Stimulated activated CD4-positive, alpha-beta T cell treated with anti-CD3 and anti-CD28 coated beads, TNF-alpha, amount 100 ng/mL, for 24 hours (primary cell): ENCODE measurements at places on chromosomes 13 and 19.

DNA sequence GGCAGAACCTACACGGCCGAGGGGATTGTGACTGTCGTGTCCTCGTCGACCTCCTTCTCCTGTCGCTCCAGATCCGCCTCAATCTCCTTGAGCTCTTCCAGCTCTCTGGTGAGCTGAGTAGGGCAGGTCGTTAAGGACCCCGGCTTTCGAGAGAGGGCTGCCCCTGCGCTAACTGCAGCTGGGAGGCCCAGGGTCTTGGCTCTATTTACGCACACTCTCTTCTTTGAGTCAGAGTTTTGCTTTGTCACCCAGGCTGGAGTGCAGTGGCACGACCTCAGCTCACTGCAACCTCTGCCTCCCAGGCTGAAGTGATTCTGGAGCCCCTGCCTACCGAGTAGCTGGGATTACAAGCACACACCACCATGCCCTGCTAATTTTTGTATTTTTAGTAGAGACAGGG, 7.6 kb downstream of the SPC24 start:
- no peak for DNase-seq

- DNase-seq: no peak
Observed at GRCh38 chr13:35850569-35850968, 280.6 kb downstream of the DCLK1 start.

- DNase-seq: no peak
Observed at GRCh38 chr13:75762955-75763354, 126.8 kb downstream of the LMO7 start.

DNA sequence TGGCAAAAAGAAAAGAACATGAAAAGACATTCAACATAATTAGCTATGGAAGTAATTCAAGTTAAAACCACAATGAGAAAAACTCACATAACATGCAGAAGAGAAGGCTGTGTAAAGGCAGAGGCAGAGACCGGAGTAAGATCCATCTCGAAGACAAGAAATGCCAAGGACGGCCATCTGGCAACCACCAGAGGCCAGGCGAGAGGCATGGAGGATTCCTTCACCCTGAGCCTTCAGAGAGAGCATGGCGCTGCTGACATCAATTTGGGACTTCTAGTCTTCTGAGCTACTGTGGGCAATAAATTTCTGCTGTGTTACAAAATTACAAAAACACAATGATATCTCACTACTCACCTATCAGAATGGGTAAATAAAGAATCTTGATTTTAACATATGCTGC, 381.0 kb downstream of the TSHZ3 start:
- no peak for DNase-seq

DNA sequence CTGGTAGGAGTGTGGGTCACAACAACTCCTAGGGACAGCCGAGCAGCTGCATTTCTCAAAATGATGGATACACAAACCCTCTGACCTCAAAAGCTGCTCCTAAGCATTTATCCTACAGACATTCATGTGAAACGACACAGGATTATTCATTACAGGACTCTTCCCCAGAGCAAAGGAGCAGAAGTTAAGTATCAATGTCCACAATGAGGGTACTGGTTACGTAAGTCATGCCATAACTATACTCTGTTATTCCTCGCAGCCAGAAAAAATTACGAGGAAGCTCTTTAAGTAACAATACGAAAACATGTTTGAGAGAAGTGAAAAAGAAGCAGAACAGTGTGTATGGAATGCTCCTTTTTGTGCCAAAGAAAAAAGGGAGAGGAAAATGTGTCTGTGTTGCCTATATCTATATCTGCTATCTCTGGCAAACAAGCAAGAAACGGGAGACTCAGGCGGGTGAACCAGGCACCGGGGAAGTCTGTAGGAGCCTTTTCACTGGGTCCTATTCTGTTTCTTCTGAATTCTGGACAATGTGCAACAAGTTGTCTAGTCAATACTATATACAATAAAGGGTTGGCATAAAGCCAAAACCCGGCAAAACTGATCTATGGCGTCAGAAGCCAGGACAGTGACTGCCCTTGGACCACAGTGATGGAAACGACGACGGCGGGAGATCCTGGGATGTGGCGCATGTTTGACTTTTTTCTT, 1.3 kb downstream of the ISOC2 start:
- no peak for DNase-seq

- peak; percentile 75 for DNase-seq
Observed at GRCh38 chr13:39942552-39943273, 287.3 kb downstream of the COG6 start.

- no peak for DNase-seq
Observed at GRCh38 chr13:114070098-114070799, 62.2 kb downstream of the RASA3 start.
